Right renal pelvis (tissue), 4 donors: ENCODE measurements at places on chromosomes 12 and 14.

GRCh38 chr14:92373336-92373735 is 50.4 kb downstream of the SLC24A4 start:
- no peak for DNase-seq

DNA sequence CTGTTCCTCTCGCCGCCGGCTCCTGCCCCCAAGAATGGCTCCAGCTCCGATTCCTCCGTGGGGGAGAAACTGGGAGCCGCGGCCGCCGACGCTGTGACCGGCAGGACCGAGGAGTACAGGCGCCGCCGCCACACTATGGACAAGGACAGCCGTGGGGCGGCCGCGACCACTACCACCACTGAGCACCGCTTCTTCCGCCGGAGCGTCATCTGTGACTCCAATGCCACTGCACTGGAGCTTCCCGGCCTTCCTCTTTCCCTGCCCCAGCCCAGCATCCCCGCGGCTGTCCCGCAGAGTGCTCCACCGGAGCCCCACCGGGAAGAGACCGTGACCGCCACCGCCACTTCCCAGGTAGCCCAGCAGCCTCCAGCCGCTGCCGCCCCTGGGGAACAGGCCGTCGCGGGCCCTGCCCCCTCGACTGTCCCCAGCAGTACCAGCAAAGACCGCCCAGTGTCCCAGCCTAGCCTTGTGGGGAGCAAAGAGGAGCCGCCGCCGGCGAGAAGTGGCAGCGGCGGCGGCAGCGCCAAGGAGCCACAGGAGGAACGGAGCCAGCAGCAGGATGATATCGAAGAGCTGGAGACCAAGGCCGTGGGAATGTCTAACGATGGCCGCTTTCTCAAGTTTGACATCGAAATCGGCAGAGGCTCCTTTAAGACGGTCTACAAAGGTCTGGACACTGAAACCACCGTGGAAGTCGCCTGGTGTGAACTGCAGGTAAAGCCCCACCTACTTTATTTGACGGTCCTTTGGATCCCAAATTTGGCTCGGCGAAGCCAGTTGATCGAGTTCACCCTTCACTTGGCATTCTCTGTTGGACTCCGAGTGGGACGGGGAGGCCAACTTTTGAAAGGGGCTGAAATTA is 1.5 kb downstream of the WNK1 start:
- DNase-seq, result peak; percentile 22

GRCh38 chr14:73457041-73457923 is 1.1 kb downstream of the NUMB start:
- no peak for DNase-seq

- no peak for DNase-seq
Observed at GRCh38 chr14:96754845-96755184, 42.4 kb upstream of the VRK1 start.

GRCh38 chr14:102734436-102734835 is 42.8 kb upstream of the TRAF3 start:
- DNase-seq, result no peak

GRCh38 chr14:93029911-93030508 is 85.7 kb downstream of the ITPK1 start:
- DNase-seq, result no peak

DNA sequence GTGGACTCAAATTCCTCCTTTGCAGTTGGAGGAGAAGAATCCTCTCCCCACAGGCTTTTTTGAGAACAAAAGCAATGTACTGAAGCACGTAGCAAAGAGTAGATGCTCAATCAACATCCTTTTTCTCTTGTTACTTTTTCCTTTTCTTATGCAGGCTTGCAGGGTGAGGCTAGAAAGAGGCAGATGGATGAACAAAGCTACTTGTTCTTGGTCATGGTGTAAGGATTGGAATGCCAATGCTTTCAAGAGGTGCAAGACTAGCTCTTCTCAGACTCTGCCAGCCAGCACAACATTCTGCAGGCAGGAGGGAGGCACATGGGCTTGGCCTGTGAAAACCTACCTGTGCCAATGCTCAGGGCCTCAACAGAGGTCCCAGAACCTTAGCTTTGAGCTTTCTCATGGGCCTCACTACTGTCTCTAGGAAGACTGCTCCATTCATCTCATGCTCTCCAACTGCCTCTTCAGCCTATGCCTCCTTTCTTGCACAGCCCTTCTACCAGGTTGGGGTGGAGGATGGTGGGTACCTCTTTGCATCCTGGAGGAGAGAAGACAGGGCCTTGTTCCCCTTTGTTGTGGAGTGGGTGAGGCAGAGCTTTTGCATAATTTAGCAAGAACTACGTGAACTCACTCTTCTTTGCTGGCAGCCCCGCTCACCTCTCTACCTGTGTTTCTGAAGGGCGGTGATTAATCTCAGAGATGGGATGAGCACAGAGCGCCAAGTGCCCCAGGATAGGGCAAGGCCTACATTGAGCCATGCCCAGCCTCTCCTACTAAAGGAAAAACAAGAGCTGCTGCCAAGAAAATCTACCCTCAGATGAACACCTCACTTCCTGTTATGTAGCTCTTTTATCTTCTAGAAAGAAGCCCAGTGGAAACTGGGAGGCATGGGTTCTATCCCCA is 1119.7 kb downstream of the VRK1 start:
- no peak for DNase-seq

- no peak for DNase-seq
Observed at GRCh38 chr12:45833401-45833800, 103.9 kb downstream of the ARID2 start.

GRCh38 chr12:130815028-130815741 is 23.9 kb downstream of the STX2 start:
- no peak for DNase-seq

DNA sequence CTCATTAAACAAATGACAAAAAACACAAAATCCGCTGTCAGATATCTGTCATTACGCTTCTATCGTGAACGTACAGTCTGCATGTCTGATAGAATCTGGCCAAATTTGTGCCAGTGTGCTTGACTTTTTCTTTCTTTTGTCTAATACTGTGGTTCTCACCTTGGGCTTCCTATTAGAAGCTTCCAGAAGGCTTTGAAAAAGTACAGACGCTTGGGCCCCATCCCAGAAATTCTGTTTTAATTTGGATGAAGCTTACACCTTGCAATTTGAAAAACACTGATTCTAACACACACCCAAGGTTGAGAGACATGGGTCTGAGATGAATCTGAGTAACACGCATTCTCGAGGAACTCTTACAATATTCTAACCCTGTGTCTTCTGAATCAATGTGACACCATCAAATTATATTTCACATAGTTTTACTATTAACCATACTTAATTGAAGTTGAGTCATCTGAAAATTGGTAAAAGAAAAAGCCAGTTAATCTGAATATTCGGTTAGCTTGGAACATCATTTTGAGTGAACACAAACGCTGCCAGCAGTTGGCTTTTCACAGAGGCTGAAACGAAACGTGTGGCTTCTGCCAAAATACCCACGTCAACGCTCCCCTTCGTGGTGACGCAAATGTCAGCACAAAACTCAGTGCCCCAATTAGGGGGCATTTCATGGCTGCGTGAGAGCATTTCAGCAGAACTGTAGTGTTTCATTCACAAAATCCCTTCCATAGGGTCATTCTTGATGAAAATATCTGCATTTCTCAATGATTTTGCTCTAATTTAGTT is 420.5 kb downstream of the TMEM132D start:
- DNase-seq, result no peak

DNA sequence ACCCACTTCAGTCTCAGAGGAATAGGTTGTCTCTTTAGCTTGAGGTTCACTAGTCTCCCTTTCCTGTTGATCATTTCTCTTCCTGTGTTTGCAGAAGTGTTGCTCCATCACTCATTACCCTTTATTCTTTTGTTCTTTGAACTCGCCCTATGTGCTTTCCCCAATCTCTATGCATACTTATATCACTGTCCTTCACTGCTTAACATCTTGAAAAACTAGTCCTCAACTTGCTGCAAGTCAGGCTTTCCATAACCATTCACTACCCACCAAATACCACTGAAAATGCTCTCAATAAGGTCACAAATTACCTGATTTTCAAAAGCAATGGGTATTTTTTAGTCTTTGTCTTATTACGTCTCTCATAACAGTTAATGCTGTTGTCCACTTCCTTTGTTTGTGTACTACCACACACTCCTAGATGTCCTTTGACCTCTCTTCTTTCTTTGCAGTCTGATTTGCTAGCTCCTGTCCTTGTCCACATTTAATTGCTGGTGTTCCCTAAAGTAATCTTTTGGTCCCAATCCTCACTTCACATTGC is 80.8 kb downstream of the RIC8B start:
- no peak for DNase-seq

DNA sequence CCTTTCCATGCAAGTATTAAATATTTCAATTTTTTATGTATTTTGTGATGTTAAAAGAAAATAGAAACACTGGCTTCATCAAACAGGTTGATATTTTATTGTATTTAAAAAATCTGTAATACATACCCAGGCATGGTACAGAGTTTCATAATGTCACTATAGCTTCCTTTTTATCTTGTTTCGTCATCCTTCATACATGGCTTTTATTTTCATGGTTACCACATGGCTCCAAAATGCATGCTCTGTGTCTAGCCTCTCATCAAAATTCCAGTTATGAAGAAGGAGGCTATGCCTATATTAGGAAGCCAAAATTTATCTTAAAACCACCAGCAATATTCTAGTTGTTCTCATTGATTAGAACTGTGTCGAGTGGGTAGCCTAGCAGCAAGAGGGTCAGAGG is 464.8 kb downstream of the BTG1 start:
- no peak for DNase-seq

GRCh38 chr12:47408171-47408871 is 297.5 kb downstream of the RPAP3 start:
- DNase-seq, result no peak

- no peak for DNase-seq
Observed at GRCh38 chr14:101933209-101933608, 31.2 kb upstream of the DYNC1H1 start.

GRCh38 chr14:56378046-56378445 is 201.6 kb upstream of the TMEM260 start:
- DNase-seq, result no peak

DNA sequence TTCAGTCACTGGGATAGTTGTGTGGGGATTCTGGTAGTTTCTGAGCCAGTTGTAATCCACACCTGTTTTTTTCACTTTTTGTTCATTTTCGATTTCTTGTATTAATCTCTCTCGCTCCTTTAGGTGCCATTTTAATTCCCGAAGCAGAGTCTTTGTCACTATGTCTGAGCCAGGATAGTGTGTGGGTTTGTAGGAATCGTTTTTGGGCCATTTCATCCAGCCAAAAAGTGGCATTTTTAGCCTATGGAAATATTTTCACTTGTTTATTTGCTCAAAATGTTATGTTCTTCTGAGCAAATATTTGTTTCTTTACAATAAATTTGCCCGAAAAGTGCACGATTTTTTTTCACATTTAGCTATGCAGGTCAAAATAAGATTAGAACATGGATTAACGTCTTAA is 867 bp downstream of the RD3L start:
- DNase-seq, result no peak

- DNase-seq, result no peak
Observed at GRCh38 chr14:36520601-36521525, 831 bp upstream of the NKX2-1 start.

GRCh38 chr14:44438221-44438620 is 68.9 kb downstream of the FSCB start:
- no peak for DNase-seq

GRCh38 chr12:51759175-51759574 is 89.3 kb downstream of the FIGNL2 start:
- no peak for DNase-seq

- DNase-seq, result no peak
Observed at GRCh38 chr14:29898470-29898869, 29.2 kb downstream of the PRKD1 start.

DNA sequence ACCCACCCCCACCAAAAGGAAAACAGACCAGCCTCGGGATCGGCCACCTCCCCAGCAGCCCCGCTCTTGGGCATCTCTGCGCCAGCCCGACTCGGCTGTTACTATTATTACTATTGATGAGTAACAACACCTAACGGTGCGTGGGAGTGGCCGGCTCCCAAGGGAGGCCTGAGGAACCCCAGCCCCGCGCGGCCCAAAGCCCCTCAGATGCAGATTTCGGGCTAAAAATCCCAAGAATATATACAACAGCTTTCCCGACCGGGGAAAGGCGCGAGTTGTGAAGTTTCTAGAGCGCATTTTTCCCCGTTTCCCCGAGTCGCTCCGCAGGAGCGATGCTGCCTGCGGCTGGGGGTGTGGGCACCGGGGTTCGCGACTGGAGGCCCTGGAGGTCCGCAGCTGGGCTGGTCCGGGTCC is 565 bp downstream of the NT5DC3 start:
- no peak for DNase-seq

DNA sequence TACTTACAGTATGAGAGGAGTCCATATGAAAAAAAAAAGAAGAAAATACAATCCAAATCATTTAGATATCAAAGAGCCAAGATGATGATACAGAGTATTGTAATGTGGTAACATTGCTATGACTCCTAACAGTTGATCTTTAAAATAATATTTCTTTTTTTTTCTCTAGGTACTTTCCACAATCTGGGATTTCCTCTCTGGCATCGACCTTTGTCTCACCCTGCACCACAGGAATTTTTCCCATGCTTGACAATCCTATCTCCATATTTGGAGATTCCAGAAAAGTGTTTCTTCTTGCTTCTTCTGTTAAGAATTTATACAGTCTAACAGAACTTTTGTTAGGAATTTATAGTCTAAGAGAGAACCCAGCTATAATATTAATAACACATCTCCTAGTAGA is 184.4 kb downstream of the ITPR2 start:
- DNase-seq, result no peak

DNA sequence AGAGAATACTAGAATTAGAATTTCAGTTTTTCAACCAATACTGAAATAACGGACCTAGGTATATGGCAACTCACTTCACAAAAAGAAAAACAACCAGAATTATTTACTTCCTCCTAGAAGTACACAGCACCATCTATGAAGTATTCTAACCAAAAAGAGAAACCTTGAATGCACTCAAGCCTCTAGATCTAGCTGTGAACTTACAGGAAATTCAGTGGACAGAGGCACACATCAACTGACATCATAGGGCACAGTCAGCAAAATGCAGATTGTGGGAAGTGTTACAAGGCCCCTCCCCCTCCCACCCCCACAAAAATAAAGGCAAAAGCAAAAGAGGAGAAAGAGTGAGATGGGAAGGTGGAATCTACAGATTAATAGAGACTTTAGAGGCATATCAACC is 102.4 kb downstream of the TMTC1 start:
- DNase-seq, result no peak

- DNase-seq, result no peak
Observed at GRCh38 chr12:89194683-89195082, 157.6 kb downstream of the DUSP6 start.

DNA sequence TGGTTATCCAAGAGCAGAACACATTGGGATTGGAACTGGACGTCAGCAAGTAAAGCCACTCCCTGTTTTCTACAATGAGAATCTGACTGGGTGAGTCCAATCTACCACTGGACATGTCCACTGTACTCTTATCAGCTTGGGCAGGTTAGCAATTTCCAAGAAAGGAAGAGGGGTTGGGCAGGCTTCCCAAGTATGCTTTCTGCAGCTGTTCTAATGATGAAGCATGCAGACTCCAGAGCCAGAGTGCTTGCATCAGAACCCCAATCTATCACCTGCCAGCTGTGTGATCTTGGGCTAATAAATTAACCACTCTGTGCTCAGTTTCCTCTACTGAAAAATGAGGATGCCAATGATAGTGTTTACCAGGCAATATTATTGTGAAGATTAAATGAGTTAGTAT is 92.0 kb downstream of the EMP1 start:
- no peak for DNase-seq

GRCh38 chr12:121917950-121918678 is at the start of gene CFAP251:
Gene CFAP251, plus strand, starts transcription at chr12:121918592. Its CDS starts 2,714 bp downstream, at chr12:121921306.
- DNase-seq, result peak; percentile 75

- no peak for DNase-seq
Observed at GRCh38 chr12:96549341-96549740, 60.0 kb downstream of the CFAP54 start.

GRCh38 chr12:5078423-5078822 is 34.7 kb downstream of the KCNA5 start:
- peak; percentile 31 for DNase-seq

GRCh38 chr12:45178771-45179170 is 37.1 kb upstream of the ANO6 start:
- DNase-seq, result no peak
